GM13977 (cell line): ENCODE measurements at places on chromosomes 12 and 14.
A peak's percentile ranks its signal among the peaks of the same experiment; 100 is the strongest.

DNA sequence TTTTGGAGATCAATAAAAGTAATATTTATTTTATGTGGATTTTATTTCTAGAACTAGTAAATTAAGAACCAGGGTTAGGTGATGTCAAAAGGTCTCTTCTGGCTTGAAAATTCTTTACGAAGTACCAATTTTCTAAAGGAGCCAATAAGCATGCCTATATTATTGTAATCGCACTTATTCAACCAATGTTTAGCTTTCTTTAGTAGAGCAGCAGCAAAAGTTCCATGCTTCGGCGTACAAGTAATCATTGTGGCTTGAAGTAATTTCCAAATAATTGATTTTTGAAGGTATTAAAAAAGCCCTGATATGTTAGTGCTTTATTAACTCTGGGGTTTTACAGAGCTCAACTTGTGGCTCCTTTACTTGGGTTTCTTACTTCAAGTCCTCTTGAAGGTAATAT, 3.4 kb downstream of the RMST start:
- no peak for DNase-seq

DNA sequence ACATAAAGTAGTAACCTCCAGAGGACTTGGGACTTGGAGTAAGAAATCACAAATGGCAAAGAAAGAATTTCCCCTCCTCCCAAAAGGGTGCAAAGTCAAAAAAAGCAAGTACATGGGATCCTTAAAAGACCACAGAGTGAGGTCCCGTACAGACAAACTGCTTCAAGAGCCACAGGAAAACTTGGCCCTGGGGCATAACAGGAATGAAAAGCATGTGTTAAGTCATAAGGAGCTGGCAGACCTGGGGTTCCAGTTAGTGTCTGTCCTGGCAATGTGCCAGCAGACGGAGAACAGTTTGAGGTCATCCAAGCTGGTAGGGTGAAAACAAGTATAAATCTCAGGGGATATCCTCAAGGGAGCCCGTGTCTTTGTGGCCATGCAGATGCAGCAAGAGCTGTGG, 73.2 kb downstream of the HSD17B6 start:
- DNase-seq, result no peak

- peak; percentile 45 for DNase-seq
These were observed 441 bp downstream of the RAB5B start for GRCh38 chr12:55974308-55974730.

- DNase-seq, result peak; percentile 76
These were observed 417.0 kb downstream of the DPF3 start for GRCh38 chr14:72476657-72477499.

DNA sequence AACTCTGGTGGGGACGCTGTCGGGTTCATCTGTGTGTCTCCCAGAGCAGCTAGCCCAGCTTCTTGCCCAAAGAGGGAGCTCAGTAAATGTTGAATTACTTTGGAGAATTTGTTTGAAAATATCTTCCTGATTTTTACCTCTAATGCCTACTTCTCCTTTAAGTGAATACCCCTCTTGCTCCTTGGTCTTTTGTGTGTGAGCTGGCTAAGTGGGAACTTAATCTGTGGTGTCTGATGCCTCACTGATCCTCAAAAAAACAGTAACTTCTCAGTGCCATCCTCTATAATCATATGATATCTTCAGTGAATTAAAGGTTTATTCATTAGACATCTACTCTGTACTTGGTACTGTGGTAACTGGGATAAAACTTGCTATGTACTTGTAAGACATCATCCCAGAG, 7.7 kb upstream of the PSMA6 start:
- DNase-seq, result no peak

GRCh38 chr12:48016373-48017020, 12.2 kb upstream of the COL2A1 start:
- DNase-seq, result no peak

- DNase-seq, result peak; percentile 20
These were observed 62.3 kb upstream of the EGLN3 start for GRCh38 chr14:34012978-34013720.

GRCh38 chr12:124514996-124515932, 52.1 kb downstream of the NCOR2 start:
- no peak for DNase-seq

- no peak for DNase-seq
These were observed 426.6 kb downstream of the EGLN3 start for GRCh38 chr14:33524244-33524643.

DNA sequence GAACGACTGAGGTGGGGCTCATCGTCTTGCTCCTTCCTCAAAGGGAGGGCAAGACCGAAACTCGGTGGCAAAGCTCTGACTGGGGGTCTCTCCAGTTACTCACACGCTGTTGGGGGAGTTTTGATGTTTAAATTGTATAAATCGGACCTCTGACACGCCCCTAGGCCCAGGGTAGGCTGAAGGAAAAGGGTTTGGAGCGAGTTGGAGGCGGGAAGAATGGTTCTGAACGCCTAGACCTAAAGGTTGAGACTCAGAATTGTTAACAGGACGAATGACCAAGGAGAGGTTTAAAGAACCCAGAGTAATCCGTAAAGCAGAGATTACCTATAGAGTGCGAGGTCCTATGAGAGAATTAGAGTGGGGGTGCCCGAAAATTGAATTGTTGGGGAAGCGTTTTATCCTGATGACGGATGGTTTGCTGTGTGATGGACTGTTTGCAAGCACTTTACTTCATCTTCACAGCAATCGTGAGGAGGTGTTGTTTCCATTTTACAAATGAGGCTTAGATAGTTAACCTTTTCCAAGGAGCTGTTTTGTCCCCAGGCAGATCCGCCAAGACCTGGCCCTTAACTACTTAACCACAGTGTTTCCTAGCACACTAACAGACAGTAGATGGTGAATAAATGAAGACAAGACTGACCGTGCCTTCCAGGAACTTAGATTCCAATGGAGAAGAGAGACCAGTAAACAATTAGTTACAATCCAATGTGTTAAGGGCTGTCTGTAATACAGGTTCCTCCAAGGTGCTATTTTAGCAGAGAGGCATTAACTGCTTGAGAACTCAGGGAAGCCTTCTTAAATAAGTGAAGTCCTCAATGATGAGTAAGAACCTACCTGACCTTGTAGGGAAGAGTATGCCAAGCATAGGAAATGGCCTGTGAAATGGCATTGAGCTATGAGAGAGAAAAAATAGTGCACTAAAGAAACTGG, 929 bp upstream of the UBE2N start:
- no peak for DNase-seq

DNA sequence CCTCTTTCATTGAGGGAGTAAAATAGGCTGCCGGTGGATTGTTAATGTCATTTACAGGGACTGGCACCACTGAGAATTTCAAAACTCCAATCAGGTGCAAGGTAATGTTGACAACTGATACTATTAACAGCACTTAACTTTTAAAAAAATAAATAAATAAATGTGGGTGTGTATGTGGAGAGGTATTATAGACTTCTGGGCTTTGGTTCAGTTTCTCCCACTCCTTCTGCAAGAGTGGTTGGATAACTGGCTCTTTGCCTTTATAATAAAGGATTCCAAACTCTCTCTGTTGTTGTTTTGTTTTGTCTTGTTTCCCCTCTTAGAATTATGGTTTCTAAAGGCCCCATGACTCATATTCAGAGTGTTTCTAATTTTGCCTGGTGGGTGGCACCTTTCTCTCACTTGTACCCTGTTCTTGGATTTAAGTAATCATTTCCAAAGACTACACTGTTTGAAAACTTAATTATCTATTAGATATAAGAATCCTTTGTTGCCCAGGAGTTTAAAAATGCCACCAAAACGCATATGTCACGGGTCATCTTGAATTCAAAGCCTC, 151.6 kb upstream of the ARID2 start:
- no peak for DNase-seq

DNA sequence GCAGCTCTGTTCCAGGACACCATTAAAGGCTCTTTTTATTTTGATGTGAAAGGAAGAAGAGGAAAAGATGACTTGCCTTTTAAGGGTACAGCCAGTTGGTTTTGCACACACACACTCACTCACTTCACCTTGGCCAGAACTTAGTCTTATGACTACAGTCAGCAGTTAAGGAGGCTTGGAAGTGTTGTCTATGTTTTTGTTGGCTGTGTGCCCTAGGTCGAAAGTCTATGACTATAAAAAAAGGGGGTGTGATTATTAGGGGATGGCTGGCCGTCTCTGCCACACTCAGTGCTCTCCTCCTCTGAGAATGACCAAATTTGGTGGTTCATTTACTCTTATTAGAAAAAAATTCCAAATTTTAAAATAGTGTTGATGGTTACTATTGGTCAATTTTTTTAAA, 139.5 kb upstream of the OTX2 start:
- no peak for DNase-seq
